Esophagus mucosa (tissue), 1 donor: ENCODE measurements at places on chromosomes 16 and 17. TPM values are rescaled to one million over a fixed set of nuclear protein-coding genes. Genes with fewer than 3 reads are reported as not detected.

DNA sequence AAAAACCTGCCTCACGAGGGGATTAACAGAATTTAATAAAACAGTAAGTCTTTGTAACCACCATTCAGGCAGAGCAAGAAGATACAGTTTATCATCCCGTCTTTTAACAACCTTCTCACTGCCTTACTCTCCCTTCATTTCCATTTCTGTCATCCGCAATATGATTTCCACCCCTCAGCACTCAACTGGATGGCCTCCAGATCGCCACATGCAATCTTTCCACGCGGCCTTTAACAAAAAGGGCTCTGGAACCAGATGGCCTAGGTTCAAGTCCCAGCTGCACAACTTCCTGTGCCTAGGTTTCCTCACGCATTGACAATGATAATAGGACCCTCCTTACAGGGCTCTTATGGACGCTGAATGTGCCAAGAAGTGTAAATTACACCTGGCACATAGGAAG lies 103.6 kb downstream of the GAS7 start:
- ATAC-seq: no peak

The CES1 gene
- total RNA-seq: 2.0 TPM

GRCh38 chr16:47634126-47634525 lies 173.0 kb downstream of the PHKB start:
- ATAC-seq: no peak

GRCh38 chr16:79757163-79757562 lies 156.6 kb upstream of the MAF start:
- no peak for ATAC-seq

- no peak for ATAC-seq
Observed at GRCh38 chr16:85543536-85543935, 69.6 kb upstream of the GSE1 start.

The NAGS gene
- total RNA-seq: 2.4 TPM

The TBC1D3C gene
- not detected for total RNA-seq

The TBC1D3G gene
- total RNA-seq: not detected

DNA sequence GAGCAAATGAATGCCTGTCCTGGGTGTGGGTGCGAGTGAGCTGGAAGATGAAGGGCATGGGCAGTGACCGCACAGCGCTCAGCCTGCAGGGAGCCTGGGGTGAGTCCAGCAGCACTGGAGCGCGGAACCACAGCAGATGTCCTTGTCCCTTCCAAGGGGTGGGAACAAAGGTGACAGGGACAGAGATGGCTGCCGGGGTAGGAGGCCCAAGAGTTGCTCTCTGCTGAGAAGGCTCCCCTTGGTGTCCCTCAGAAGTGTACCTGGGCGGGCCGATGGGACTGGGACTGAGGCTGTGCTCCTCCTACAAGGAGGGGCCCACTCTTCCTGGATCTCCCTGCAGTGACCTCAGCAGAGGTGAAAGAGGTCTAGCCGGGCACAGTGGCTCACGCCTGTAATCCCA lies 7.6 kb upstream of the PGAP6 start:
- peak; percentile 9 for ATAC-seq

DNA sequence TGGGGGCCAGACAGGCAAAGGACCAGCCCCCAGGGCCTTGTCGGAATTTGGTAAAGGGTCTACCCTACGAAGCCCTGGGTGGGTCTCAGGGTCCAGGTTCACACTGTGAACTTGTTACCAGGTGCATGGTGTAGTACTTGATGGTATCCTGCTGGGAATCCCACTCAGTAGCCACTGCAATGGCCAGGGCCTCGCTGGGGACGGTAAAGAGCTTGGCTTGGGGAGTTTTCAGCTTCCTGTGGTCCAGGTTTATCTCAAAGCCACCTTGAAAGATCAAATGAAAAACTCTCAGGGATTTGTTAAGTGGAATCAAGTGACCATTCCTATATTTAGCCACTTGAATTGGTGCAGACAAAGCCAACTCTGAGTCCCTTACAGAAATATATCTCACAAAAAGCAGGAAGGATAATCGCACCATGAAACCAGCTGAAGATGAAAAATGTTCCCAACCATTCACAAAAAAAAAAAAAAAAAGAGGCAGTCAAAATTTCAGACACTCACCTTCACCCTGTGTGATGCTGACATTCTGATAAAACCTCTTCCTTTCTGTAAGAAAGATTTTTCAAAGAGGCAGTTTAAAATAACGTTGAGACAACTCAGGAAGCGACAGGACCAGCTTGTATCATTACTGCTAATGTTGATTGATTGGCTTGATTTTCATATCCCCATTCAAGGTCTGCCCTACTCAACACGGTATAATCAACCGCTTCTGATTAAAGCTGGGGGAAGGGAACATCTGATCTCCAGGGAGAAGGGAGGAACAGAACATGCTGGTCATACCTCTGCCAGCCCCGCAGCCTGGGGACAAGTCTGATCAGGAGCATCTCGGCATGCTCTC lies 10.6 kb downstream of the ATPAF2 start:
- ATAC-seq: no peak

DNA sequence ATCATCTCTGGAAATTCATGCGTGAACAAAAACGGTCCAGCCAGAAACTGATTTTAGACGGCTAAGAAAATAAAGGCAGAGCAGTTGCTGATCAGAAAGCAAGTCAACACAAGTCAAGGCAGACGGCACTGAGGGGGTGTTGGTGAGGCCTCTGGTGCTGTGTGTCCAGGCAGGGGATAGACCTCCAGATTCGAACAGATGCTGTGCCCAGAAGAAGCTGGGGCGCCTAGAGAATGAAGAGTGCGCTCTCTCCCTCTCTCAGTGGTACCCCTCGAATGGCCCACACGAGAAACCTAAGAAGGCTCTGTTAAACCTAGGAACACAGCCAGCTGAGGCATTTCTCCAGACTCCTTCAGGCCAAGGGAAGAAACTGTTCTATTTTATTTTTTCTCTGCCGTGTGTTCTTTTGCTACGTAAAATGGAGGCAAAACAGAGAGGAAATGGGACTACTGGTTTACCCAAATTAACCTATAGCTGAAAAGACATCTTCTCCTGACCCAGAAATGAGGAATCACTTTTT lies 178.3 kb downstream of the PMP22 start:
- no peak for ATAC-seq

The TXNL4B gene
- 10.0 TPM for total RNA-seq

GRCh38 chr16:61150351-61150750 lies 885.9 kb downstream of the CDH8 start:
- no peak for ATAC-seq
